ENCODE measurements at places on chromosomes 12 and 14.

DNA sequence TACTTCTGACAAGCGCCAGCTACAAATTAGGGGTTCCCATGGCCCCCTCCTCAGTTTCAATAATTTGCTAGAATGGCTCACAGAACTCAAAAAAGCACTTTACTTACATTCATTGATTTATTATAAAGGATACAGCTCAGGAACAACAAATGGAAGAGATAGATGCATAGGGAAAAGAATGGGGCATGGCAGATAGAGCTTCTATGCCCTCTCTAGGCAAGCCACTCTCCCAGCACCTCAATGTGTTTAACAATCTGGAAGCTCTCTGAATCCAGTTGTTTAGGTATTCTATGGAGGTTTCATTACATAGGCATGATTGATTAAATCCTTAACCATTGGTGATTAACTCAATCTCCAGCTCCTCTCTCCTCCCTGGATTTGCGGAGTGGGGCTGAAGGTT lies 184.5 kb upstream of the DAAM1 start:
- no peak for DNase-seq

- no peak for DNase-seq
Measured at GRCh38 chr14:28756884-28757570, 9.6 kb upstream of the FOXG1 start.

GRCh38 chr12:116996093-116996492 lies 85.3 kb downstream of the FBXW8 start:
- DNase-seq = no peak

DNA sequence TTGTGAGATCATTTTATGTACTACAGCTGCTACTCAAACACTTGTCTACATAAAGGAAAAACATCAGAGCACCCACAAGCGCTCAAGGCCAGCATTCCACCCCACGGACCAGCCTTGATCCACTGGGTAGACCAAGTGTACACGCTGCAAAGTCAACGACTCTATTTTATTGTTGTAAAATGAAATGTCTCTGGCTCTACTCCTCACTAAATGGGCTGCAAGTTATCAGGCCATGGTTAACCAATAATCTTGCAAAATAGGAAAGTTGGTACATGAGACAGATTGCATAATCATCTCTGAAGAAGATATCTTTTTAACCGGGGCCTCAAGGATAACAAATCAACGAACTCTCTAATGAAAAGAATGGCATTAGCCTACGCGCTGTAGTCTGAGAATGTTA lies 69.9 kb upstream of the FOXN3 start:
- DNase-seq = no peak

DNA sequence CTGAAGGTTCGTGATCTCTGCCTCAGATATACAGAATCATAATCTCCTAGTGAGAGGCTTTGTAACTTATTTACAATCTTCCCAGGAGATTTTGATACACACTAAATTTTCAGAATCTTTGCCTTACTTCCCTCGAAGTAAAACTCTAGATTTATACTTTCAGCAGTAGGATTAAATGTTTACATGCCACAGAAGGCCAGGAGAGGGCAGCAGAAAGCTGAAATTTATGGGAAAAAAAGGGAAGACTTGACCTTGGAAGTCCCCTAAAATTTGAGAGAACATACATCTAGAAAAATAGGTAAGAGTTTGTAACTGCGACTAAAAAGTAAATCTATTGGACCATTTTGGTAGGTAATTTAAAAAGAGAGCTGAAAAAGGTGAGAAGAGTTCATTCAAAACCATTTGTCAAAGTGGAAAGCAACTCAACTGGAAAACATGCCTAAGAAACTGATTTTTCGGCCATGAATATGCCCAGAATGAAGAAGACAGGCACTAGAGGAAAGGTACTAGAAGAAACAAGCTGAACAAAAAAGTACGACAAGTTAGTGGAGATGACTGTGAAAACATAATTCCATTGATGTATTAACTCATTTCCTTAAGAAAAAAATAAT lies 242.0 kb upstream of the MDGA2 start:
- DNase-seq = peak; percentile 16

GRCh38 chr14:83478741-83479140 lies 1945.1 kb upstream of the SEL1L start:
- DNase-seq = no peak

- DNase-seq = no peak
Measured at GRCh38 chr14:101369194-101369915, 191.9 kb upstream of the DIO3 start.

GRCh38 chr14:21241218-21241819 lies 27.9 kb downstream of the HNRNPC start:
- no peak for DNase-seq

- no peak for DNase-seq
Measured at GRCh38 chr12:116915326-116915725, 4.6 kb downstream of the FBXW8 start.

GRCh38 chr12:110543252-110543959 lies 39.7 kb downstream of the PPTC7 start:
- no peak for DNase-seq

- no peak for DNase-seq
Measured at GRCh38 chr12:131921866-131922769, 7.0 kb upstream of the PUS1 start.

GRCh38 chr14:55354500-55354899 lies 57.1 kb downstream of the ATG14 start:
- peak; percentile 31 for DNase-seq

DNA sequence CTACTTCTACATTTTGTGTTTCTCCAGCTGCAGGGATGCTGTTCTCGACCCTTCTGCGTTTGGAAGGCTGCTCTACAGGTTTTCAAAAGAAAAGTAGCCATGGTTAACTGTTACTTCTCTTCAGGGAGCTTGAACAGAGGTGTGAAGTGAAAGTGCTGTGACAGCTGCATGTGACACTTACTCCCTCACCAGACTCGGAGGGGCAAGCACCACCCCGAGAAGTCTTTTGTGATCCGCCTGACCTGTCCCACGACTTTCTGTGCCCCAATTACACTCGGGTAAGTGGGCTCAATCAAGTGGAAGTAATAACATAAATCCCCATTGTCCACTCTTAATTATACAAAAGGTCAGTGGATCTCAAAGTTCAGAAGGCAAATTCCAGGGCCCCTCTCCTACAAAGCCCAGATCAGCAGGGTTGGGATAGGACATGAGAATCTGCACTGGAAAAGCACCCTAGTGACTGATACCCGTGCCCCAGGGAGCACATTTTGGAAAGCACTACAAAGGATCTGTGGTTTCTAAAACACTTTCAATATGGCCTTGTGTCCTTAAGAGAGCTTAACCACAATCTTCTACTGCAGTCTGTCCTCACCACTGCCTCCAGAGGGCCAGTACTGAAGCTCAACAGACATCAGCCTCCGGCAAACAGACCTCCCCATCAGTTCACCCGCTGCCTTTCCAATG lies 11.5 kb downstream of the FICD start:
- DNase-seq = no peak

- no peak for DNase-seq
Measured at GRCh38 chr14:65360144-65360784, 52.3 kb upstream of the FUT8 start.

GRCh38 chr14:94677747-94678146 lies 65.6 kb downstream of the SERPINA3 start:
- no peak for DNase-seq

GRCh38 chr12:28958553-28959195 lies 190.4 kb upstream of the FAR2 start:
- no peak for DNase-seq

DNA sequence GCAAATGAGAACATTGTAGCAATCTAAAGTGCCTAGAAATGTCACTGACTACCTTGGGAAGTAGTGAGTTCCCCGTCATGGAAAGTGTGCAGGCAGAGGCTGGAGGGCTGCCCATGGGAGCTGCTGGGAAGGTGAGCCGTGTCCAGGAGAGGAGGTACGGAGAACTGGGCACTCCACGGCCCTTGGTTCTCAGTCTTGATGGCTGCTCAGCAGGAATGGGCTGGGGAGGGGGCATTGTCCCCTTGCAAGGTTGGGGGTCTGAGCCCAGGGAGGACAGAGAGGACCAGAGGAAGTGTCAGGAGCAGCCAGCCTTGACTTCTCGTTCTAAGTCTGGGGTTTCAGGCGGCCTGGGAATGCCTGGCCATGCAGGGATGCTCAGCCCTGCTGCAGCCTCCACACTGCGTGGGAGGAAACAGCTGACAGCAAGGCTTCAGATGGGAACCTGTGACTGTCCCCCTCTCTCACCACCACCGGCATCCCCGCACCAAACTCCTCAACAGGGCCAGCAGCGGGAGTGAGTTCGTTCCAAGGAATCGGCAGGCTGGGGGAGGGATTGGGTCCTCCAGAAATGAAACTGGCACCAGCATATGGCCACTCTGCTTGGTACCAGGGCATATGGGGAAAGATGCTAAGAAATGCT lies 140.2 kb downstream of the BCL11B start:
- DNase-seq = no peak

DNA sequence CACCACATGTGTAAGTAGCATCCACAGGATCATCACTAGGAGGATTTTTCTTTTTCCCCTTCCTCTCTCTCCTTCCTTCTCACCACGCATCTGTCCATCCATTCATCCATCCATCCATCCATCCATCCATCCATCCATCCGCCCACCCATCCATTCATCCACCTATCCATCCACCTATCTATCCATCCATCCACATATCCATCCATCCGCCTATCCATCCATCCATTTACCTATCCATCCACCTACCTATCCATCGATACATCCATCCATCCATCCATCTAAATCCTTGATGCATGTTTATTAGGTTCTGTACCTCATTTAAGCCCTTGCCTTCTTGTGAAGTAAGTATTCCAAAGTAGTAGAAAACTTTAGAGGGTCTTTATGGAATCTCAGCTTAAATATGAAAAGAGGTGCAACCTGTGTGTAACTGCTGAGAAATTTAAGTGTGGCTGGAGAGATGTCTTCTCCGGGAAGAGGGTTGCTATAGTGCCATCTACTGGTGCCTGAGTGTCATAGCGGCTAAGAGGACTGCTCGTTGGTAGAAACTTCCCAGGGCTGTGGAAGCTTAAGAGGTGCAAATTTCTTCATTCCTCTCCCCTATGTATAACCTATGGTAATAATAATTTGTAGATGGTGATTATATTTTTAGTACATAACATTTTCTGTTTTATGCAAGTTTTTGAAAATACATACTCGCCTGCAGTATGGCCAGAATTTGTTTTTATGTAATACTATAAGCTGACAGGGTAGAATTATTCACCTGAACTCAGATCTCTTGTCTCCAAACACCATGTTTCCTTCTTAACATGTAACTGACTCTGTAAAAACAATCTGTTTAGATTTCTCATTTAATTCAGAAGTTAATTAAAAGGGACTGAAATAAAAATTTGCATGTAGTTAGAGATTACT lies 46.0 kb downstream of the MYO1H start:
- DNase-seq = peak; percentile 58

DNA sequence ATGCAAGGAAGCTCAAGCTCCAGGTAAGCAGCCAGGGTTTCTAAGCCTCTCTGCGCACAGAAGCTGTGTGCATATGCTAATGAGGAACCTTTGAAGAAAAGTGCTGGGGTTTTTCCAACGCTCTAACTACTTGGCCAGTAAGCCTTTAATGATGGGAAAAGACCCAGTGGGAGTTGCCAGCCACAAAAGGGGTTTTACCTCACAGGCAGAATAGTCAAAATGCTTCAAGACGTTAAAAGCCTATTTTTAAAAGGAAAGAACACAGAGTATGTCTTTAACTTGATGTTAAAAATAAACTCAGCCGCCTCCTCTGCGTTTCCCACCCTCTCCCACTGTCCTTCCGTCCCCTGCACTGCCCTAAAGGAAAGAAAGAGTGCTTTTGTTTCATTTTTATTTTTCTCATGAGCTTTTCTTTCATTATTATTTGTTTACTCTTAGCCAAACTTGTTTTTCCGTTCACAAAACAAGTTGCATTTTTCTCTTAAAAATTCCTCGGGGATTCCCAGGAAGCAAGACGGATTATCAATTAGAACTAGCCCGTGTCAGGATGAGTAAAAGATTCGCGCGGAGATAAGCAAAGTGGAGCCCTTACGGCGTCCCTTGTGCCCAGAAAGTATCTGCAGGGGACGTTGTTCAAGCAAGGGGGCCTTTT lies 209.8 kb upstream of the NUDT4 start:
- no peak for DNase-seq

DNA sequence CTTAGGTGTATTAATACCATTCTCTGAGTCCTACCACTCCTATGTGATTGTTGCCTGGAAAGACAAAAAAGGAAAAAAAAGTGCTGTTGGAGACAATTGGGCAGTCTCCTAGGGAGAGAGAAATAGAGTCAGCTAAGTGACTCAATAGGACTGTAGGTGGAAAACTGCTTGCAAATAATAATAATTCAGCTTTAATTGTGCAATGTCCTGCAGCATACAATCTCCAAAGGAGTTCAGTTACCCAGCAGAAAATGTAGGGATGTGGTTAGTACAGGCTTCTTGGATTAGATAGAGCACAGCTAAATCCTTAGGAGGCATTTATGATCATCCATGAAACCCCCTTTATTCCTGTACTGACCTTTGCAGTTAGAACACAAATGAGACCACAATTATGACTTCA lies 3.0 kb upstream of the SRSF9 start:
- DNase-seq = no peak

GRCh38 chr12:31749024-31749704 lies 20.3 kb upstream of the AMN1 start:
- DNase-seq = peak; percentile 94

DNA sequence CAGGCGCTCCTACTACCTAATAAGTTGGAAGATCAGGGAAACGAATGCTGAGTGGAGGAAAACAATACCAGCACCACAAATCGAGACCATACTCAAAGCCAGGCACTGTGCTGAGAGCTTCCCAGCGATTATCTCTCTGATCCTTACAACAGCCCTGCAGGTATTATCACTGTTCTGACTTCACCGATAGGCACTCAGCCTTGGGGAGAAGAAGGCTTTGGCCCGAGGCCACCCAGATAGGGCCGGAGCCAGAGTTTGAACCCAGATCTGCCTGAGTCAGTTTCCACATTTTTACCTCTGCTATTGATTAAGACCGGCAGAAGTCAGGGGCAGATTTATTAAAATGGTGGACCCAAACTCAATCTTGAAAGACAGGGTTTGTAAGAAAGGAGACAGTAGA lies 4.9 kb downstream of the SVOP start:
- no peak for DNase-seq

DNA sequence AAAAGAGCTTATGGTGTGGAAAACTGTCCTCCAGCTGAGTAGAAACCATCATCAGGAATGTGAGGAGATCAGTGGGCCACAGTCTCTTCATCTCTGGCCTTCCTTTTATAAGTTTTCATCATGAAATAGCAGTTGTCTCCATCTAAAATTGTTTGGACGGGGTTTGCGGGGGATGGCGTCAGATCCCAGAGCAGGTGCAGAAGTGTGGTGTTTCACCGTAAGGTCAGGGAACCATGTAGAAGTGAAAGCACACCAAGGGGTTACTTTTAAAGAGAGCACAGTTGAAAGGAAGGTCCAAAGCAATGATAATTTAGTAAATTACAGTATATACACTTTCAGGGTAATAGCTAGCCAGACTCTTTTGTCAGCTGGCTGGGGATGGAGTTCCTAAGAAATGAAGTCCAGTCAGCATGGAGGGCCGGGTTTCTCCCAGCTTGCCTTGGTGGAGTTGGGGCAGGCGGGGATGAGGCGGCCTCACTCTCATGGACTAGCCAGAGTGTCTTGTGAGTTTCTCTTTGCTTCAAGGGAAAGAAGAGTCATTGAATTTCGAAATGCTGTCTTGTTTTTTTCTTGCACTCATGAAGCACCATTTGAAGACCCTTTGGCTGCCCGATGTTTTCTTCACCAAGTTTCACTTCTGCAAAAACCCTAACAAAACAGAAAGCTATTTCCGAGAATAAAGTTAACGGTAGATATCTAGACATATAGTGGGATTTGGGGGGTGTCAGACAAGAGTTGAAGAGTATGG lies 100.6 kb downstream of the ETV6 start:
- no peak for DNase-seq

GRCh38 chr14:96911499-96912149 lies 114.4 kb downstream of the VRK1 start:
- no peak for DNase-seq
